NCI-H748 treated with DMSO at 0.1 percent for 48 hours (cell line): ENCODE measurements at places on chromosomes 7 and 10.

DNA sequence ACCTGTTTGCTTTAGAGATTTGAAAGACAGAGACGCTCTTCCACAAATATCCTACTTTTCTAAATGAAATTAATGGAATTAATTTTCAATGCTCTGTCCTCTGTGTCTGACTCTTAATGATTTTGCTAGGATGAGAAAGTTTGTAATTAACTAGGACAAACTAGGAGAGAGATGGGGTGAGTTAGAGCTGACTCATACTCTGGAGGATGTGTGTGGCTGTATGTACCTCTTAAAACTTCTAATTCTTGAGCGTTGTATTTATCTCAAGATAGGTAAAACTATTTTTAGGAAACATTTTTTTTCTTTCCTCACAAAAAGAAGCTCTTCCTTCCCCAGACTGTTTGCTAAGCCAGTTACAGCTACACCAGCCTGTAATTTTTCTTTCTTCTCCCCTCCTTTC, 178.8 kb upstream of the ANKRD30A start:
- DNase-seq: no peak

DNA sequence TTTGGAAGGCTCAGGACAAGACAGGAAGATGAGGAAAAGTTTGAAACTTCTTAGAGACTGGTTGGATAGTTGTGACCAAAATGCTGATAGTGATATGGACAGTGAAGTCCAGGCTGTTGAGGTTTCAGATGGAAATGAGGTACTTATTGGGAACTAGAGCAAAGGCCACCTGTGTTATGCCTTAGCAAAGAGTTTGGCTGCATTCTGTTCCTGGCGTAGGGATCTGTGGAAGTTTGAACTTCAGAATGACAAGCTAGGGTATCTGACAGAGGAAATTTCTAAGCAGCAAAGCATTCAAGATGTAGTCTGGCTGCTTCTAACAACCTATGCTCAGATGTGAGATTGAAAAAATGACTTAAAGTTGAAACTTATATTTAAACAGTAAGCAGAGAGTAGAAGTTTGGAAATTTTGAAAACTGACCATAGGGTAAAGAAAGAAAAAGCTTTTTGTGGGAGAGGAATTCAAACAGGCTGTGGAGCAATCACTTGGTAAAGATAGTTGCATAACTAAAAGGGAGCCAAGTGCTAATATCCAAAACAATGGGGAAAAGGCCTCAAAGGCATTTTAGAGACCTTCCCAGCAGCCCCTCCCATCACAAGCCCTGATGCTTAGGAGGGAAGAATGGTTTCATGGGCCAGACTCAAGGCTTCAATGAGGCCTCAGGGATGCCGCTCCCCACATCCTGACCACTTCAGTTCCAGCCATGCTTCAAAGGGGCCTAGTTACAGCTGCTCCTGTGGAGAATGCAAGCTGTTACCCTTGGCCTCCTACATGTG, 415.1 kb downstream of the INHBA start:
- DNase-seq: no peak

DNA sequence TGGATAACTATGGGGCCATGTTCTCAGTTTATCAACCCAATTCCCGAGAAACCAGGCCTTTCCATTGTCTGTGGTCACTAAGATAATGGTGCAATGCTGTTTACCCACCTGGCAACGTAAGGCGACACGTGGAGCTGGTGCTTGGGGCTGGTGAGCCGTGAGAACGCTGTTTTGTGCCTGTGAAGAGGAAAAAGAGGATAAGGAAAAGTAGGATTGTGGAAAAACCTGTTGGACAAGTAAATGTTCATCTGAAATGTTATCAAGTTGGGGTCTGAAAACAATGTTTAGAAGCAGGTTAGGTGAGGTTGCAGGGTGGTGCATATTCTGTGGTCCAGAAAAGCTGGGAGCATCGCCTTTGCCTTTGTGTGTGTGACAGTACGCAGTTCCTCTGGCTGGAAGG, 88.5 kb downstream of the PPP1R17 start:
- DNase-seq: peak; percentile 88

DNA sequence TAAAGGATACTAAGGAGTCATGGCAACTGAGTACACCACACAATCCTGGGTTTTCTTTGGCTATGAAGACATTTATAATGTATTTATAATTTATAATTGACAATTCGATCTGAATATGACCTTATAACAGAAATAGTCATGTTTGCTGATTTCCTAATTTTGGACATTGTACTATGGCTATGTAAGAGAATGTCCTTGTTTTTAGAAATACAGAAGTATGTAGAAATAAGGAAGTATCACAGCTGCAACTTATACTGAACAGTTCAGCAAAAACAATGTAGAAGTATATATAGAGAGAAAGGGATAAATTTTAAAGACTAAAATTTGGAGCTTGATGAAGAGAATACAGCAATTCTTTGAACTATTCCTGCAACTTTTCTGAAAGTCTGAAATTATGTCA, 32.6 kb downstream of the PRLHR start:
- no peak for DNase-seq

DNA sequence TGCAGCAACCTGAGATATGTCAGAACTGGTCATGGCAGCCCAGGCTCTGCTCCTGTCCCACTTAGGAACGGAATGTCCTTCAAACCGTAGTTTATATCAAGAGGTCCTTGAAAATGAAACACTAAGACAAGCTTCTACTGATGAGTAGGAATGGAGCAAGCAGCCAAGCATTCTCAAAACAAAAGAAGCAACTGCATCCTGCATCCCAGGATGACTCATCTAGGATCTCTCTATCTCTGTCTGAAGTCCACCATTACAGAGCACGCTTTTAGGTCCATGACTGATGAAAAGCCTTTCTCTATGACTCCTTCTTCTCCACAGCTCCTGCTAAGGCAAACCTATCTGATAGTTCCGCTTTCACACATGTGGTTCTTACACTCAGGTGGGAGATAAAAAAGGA, 16.3 kb downstream of the MBL2 start:
- DNase-seq: no peak

DNA sequence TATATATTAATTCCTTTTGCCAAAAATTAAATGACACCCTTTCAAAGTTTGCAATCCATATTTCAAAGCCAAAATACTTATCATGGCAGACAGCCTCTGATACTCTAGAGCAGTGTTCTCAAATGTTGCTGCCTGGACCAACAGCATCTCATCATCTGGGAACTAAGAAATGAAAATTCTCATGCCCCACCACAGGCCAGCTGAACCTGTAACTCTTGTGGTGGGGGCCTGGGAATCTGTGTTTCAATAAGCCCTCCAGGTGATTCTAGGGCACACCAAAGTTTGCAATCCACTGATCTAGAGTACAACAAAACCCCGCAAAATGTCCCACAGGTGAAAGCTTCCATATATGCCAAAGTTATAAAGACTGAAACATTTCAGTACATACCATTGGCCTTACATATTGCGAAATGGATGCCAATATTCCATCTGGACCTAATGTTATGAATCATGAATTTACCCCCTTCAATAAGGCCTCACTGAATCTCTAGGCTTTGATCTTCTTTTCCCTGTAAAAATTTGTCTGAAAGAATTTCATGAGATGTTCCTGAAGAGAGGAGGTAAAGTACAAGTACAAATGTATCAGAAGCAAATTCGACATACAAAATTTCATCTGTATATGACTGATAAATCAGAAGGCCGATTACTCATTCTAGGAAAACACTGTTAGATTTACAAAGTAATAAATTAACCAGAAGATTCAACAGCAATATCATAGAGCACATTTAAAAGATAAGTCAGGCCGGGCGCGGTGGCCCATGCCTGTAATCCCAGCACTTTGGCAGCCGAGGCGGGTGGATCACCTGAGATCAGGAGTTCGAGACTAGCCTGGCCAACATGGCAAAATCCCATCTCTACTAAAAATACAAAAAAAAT, 25.3 kb upstream of the EPC1 start:
- no peak for DNase-seq

DNA sequence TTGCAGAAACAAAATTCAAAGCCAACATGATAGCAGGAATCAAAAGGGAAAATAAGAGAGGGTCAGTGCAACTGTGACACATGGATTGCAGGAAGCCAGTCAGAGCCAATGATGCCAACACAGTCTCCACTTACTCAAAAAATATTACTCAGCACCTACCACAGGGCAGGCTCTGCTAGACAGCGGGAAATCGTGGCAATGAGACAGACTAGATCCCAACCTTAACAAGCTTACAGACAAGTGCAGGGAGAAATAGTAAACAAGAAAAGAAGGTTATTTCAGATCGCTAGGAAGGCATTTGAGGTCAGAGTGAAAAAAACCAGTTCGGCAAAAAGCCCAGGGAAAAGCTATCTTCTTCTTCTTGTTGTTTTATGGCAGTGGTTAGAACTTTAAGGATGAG, 45.2 kb upstream of the NPFFR1 start:
- DNase-seq: no peak

- no peak for DNase-seq
These were observed 130.9 kb downstream of the BMPER start for GRCh38 chr7:34036051-34036920.

DNA sequence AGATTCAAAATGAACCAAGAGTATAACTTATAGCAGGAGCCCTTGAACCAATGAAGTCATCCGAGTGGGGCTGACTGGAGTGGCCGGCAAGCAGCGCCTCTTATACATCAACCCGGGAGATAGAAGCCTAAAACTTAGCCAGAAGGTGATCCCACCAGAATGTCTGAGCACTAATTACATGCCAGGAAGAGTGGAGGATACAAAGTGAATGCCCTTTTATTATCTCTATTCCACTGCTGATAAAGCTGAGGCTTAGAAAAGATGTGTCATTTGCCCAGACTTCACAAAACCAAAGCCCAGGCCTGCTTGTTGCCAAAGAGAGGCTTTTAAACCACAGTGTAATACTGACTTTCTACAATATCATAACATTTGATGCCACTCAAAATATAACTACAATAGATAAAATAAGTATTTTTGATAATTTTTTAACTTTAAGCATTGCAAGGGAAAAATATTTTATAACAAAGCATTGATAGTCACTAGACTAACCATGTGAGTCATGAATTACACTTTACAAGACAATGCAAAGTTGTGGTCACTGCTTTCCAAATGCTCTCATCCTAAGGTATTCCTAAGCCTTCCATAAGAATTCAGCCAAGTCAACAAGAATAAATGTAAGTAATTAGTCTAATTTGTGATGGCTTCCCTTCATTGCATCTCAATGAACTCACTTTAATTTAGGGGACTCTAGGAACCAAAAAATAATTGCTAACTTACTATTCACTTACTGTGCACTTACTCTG, 58.6 kb upstream of the ARID5B start:
- no peak for DNase-seq

- no peak for DNase-seq
These were observed 32.3 kb downstream of the RASGEF1A start for GRCh38 chr10:43234471-43235041.

DNA sequence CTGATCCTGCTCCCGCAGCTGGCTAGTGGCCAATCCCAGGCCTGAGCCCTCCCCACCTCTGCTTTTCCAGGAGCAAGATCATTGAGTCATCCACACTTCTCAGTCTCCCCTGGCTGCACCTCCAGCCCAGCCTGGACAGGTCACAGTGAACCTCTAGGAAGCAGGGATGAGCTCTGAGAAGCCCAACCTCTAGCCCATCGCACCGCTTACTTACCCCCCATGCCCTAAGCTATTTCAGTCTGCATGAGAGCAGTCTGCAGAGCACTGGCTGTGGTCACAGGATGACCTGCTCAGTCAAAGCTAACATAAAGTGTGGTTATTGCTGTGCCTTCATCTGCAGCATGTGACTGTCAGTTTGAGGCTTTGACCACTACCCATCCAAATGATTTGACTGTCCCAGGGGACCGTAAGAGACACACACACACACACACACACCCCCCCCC, 129.2 kb downstream of the SORBS1 start:
- DNase-seq: no peak

GRCh38 chr7:151249034-151249731, 689 bp upstream of the SMARCD3 start:
- DNase-seq: no peak

- DNase-seq: no peak
These were observed 30.7 kb downstream of the DUSP5 start for GRCh38 chr10:110528224-110528996.

- peak; percentile 1 for DNase-seq
These were observed 48.5 kb upstream of the SLC29A3 start for GRCh38 chr10:71270301-71271220.

DNA sequence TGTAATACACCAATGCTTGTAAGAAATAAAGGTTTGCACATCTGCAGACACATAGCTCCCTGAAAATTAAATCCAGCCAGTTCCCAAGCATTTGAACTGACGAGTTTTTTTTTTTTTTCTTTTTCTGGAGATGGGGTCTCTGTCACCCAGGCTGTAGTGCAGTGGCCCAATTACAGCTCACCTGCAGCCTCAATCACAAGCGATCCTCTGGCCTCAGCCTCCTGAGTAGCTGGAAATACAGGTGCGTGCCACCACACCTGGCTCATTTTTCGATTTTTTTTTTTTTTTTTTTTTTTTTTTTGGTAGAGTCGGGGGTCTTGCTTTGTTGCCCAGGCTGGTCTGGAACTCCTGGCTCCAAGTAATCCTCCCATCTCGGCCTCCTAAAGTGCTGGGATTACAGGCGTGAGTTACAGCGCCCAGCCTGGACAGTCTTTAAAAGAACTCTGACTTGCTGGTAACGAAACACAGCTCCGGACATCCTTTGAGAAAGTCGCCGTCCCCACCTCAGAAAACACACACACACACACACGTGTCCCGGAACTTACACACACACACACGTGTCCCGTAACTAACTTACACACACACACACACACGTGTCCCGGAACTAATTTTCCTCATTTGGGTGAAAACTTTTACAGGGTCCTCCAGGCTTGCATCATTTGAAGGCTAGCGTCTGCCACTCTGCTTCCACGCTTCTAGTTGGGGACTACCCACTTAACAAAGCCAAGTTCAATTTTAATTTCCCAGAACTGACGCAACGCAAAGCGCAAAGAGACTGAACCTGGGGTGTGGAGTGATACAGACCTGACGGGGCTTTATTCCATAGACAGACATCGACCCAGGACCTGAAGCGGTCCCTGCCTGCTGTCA, 18.6 kb downstream of the OCM2 start:
- DNase-seq: no peak

- DNase-seq: no peak
These were observed 50.0 kb upstream of the WIPI2 start for GRCh38 chr7:5139998-5140397.

DNA sequence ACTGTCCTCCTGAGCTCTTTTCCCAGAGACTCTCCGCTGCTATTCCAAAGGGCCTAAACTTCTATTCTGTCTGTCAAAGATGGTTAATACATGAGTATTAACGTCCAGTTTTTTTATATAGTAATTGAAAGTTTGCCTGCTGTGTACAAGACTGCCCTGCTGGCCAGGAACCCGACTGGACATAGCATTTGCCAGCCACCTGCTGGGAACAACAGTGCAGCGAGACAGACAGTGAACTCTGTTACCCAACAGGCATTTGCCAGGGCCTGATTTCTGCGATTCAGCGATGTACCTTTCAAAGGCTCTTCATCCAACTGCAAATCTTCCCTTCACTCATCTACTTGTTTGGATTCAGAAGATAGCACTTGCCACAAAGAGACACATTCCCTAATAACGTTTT, 128.8 kb upstream of the SEM1 start:
- DNase-seq: no peak

GRCh38 chr7:36777855-36778254, 53.6 kb upstream of the AOAH start:
- DNase-seq: no peak
